ENCODE measurements at places on chromosomes 2 and 18.

DNA sequence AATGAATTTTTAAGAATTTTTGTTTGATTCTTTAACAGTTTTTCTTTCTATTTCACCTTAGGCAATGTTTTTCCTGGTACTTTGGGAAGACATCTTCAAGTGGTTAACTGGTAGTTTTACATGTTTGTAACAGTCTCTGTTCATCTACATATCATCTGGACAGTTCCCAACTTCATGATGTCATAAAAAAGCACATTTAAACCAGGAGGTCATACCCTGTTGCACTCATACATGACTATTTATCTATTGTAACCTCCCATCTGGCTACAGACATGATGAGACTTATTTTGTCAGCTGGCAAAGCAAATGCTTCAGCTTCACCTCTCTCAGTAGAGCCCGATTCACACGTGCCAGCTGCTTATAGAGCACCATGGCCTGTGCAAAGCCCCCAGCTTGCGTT is 99.8 kb upstream of the YPEL5 start:
- no peak for DNase-seq

- DNase-seq = no peak
Observed at GRCh38 chr2:189163889-189164288, 15.7 kb downstream of the COL5A2 start.

DNA sequence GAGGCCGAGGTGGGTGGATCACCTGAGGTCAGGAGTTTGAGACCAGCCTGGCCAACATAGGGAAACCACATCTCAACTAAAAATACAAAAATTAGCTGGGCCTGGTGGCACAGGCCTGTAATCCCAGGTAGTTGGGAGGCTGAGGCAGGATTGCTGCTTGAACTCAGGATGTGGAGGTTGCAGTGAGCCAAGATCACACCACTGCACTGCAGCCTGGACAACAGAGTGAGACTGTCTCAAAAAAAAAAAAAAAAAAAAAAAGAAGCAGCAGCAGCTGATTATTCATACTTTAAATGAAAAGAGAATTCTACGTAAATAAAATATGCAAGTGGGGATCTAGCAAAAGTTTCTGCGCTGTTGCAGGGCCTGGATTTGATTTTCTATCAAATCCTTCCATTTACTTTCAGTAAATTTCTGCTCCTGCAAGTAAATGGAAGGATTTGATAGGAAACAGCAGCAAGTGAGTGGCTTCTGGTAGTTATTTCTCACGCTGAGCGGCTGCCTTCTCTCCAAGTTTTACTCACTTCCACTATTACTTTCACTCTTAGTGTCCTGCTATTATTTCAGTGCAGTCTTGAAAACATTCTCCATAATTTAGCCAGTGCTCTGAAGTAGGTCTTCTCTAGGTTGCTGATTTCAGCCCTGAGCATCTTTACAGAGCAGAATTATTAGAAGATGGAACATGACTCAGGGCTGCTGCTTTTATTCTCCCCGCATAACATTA is 68.4 kb downstream of the SLC16A14 start:
- no peak for DNase-seq

DNA sequence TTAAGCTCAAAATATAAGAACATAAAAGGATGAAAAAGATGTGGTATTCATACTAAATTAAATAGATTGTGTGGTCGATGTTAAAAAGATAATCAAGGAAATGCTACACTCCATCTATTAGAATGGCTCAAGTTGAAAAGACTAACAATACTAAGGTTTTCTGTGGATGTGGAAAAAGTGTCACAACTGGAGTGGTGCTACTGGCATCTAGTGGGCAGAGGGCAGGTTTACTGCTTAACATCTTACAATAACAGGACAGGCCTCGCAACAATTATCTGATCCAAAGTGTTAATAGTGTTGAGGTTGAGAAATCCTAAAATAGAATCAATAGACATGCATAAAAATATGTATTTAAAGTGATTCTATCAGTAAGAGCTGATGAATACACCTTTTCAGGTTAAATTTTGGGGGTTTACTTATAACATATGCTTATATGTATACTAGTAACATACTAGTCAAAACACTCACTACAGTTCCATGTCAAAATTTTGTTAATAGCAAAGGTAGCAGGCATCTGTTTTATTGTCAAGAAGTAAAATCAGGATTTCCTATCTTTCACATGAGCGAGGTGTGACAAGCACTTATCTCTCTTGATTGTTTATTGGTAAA is 91.5 kb upstream of the TMEFF2 start:
- no peak for DNase-seq

GRCh38 chr2:73043276-73043675 is 28.2 kb downstream of the SFXN5 start:
- DNase-seq = no peak

GRCh38 chr18:28174181-28174905 is 2.6 kb downstream of the CDH2 start:
- DNase-seq = no peak

- DNase-seq = no peak
Observed at GRCh38 chr2:205475416-205475768, 206.9 kb upstream of the NRP2 start.

- DNase-seq = no peak
Observed at GRCh38 chr2:208999911-209000310, 423.9 kb upstream of the MAP2 start.

GRCh38 chr2:168277276-168277675 is 29.9 kb upstream of the STK39 start:
- no peak for DNase-seq

- DNase-seq = no peak
Observed at GRCh38 chr2:239057533-239057932, 209.6 kb downstream of the TWIST2 start.

- DNase-seq = no peak
Observed at GRCh38 chr2:183229386-183229785, 105.1 kb downstream of the NUP35 start.

- no peak for DNase-seq
Observed at GRCh38 chr2:15772086-15772595, 168.2 kb upstream of the MYCN start.

- DNase-seq = no peak
Observed at GRCh38 chr2:70304498-70304897, 2.6 kb upstream of the FAM136A start.

DNA sequence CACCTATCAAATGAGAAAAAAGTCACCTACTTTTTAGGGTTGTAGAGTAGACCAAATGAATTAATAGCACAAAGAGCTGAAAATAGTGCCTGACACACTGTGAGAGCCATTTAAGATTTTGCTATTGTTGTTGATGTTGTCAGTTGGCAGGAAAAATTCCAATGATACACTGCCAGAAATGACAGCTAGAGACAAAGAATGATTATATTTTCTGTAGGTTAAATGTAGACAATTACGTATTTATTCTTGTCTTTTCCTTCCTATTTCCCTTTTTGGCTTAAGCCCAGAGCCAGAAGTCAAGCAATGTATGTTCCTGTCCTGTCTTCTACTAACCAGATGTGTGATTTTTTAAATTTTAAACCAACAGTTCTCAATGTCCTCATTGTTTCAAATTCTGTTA is 17.2 kb downstream of the NRXN1 start:
- no peak for DNase-seq

DNA sequence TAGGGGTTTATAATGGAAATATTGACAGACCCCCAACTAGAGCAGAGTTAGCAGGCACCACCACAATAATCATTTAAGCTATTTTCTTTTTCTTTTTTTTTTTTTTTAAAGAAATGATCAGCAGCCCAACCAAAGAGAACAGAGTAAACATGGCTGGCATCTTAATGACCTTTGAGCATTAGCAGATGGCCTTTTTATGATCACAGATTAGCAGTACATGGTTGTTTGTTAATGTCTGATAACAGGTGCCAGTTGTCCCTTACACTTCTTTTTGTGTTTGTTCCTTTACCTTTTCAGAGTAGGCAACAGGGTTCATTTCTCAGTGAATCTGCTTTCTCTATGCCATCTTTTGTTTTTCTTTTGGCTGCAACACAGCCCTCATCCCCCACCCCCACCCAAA is 747.0 kb downstream of the BCL11A start:
- DNase-seq = no peak

DNA sequence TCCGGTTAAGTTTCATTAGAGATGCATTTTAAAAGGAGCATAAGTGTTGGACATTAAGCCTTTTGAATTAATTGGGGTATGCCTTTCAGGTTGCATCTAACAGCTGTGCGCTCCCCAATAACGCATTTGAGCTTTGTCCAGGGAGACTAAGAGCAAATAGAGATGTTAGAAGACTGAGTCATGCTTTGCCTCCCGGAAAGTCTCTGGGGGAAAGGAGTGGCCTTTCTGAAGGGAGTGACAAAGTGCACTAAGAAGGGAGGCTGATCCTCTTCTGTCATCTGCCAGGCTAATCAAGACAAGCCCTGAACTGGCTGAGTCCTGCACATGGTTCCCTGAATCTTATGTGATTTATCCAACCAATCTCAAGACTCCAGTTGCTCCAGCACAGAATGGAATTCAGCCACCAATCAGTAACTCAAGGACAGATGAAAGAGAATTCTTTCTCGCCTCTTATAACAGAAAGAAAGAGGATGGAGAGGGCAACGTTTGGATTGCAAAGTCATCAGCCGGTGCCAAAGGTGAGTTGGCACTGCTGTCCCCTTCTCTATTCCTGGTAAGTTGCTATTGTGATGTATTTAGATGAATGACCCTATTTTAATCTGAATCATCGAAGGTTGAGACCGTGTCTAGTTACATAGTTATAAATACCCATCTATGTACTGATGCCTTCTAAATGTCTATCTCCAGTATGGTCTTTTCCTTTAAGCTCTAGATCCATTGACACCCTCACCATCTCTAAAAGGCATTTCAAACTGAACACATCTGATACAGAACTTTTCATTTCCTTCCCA is 12.1 kb downstream of the TTL start:
- no peak for DNase-seq

DNA sequence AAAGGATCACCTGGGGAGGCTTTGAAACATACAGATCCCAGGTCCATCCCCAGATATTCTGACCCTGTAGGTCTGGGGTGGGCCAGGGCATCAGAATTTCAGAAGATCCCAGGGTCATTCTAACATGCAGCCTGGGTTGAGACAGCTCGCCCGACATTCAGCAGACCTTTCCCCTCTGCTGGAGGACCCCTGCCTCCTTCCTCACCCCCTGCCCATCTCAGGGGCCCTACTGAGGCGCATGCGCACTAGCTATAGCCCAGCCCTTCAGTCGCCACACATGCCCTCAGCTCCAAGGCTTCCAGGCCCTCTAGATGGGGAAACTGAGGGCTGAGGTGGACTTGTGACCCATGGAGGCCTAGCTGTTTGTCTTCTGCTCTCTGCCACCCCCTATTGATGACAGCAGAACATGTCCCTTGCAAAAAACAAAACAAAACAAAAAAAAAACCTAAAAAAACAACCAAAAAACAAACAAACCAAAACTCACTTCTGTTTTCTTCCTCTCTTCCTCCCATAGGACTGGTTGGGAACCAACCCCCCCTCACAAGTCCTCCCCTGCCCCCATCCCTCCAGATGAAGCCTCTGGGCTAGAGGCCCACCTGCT is 91.3 kb downstream of the ZBTB7C start:
- DNase-seq = peak; percentile 67

- DNase-seq = no peak
Observed at GRCh38 chr18:25305584-25305983, 46.4 kb downstream of the ZNF521 start.

DNA sequence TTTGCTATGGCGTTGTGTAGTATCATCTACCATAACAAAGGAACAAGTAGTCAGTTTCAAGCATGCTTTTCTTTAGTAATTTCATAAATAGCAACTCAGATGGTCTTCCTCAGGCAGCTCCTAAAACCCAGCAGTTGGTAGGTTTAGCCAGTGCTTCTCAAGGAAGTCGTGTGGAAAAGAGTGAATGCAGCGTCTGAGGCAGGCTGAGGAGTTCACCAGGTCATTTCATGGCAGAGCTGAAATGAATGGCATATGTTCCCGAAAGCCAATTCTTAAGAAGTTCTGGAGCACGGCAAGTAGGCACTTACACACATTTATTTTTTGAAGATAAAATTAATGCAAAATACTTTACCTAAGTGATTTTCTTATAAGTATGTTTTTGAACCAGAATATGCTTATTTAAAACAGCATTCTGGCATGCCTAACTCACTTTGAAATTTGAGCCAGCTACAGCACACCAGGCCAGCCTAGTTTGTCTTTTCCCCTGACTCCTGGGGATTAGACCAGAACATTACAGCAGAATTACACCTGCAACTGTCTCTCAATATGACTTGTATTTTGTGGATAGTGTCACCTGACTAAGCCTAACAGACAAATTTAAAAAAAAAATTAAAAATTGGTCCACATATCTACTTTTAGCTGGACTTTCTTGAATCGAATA is 62.2 kb downstream of the OSBPL6 start:
- no peak for DNase-seq

DNA sequence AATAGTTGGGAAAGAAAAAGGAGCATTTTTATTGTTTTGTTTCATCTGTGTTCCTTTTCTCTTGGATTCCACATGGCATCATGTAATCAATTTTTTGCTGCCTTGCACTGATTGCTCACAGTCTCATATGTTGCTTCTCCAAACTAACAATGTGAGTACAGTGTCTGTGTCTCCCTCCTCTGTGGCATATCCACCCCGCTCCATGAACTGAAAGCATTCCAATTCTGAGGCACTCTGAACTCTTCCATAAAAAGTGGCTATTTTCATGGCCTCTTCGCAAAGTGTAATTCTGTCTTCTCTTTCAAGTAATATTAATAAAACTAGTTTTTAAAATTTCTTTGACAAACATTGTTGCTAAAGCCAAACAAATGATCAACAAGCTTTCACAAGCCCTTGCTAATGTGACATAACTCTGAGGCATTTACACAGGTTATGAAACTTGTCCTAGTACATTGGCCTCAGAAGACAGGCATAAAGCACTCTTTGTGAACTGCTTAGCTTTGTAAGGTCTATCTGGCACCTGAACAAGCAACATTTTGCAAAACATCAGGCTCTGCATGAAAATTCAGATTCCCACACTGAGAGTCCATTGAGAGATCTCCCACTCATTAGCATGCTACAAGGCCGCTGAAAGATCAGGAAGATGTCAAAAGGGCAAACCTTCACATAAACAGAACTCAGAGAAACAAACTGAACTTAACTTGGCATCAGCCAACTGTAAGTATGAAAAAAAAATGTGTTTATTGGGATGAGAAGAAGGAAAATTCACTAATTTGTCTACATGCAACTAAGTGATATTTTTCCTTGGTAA is 33.0 kb downstream of the GPR75 start:
- DNase-seq = no peak

Measured in posterior vena cava (tissue), 2 donors.